Stimulated activated CD8-positive, alpha-beta memory T cell treated with anti-CD3 and anti-CD28 coated beads, Interleukin-7, amount 100 ng/mL, for 48 hours (primary cell): ENCODE measurements at places on chromosomes 2 and 18.

DNA sequence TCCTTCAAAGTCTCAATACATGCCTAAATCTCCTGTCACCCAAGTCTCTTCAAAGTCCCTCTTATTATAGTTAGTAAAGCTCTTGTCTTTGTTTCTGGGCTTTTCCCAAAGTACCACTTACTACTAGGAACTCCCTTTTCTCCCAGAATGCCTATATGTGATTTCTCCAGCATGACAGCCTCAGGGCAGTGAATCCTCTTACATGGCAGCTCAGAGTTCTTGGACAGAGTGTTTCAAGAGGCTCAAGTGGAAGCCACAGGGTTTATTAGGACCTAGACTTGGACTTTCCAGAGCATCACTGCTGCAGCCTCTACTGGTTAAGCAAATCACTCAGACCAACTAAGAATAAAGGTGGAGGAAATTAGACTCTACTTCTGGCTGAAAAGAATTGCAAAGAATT lies 98.9 kb downstream of the CSRNP3 start:
- no peak for DNase-seq

GRCh38 chr2:99200076-99200800 lies 19.3 kb downstream of the MRPL30 start:
- DNase-seq = no peak

DNA sequence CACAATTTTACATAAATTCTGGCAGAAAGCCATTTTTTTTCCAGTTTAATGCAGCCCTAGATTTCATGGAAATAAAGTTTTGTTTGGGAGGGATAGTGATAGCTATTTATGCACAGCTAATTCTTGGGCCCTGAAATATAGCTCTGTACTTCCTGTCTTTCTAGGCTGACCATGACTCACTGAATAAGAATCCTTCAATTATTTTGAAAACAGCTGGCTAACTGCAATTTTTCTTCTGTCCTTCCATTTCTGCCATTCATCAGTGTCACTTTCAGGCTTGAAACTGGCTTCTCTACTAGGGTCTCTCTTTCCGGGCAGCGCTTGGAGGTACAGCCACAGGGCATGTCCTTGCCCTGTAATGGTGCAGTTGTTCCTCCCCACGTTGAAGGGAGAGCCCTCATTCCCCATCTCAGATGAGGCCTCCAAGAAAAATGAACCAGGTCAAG lies 97.1 kb upstream of the TMEM178A start:
- DNase-seq = no peak

- DNase-seq = no peak
Measured at GRCh38 chr2:226669249-226669648, 130.4 kb downstream of the IRS1 start.
